ENCODE measurements at places on chromosomes 3 and 15. TPM values are rescaled to one million over a fixed set of nuclear protein-coding genes. Genes with fewer than 3 reads are reported as not detected.

Gene SCN11A
- total RNA-seq = not detected

Gene LRRC28
- 27.3 TPM for total RNA-seq

Gene GRAMD2A
- 45.0 TPM for total RNA-seq

Gene TMEM115
- 41.1 TPM for total RNA-seq
